Activated naive CD8-positive, alpha-beta T cell treated with anti-CD3 and anti-CD28 coated beads, Interleukin-2, amount 50 U/mL, for 24 hours (primary cell): ENCODE measurements at places on chromosomes 5 and 9.
A peak's percentile ranks its signal among the peaks of the same experiment; 100 is the strongest.

DNA sequence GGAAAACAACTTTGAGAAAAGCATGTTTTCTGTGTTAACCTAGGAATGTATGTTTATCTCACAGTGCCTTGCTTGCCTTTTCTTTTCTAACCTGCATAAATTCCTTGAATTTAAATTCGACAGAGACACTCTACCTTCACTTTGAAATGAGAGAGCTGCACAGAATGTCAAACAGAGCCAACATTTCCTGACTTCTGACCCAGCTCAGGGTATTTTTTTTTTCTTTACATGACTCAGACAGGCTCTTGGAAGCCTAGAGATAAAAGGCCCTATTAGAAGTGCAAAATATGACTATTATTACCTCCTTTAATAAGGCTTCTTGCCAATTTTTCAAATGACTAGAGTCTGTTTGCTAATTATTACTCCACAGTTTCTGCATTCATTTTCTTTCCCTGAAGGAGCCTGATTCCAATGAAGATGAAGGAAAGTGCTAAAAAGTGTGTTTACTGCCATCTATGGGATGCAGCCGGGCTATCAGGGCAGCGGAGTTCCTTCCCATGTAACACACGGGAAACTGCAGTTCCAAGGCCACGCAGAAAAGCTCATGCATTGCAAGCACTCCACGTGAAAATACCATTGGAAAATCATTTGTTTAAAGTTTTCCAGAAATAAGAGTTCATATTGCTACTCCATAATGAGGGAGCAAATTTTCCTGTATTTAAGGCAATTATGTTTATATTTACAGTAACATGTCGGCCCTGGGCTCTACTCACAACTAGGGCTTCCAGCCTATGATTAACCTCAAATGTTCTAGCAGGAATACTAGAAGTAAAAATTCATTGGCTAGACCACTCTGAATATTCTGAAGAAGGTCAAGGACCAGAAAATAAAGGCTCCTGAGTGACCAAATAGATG is 485.6 kb downstream of the ZSWIM6 start:
- DNase-seq, result no peak

GRCh38 chr5:145008876-145009530 is 826.1 kb downstream of the PRELID2 start:
- no peak for DNase-seq

GRCh38 chr9:36245906-36246305 is 12.3 kb downstream of the GNE start:
- no peak for DNase-seq

DNA sequence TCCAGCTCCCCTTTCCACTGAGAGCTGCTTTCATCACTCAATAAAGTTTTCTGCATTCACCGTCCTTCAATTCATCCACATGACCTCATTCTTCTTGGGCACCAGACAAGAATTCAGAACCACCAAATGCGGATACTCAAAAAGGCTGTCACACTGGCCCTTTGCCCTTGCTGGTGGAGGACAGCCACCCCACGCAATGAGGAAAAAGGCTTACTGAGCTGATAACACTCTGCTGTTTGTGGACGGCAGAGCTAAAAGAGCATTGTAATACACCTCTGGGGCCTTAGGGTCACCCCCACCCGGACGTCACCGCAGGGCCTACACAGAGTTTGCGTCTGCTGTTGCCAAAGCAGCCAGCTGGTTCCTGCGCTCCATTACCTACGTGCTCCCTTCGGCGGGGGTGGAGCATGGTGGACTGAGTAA is 51.2 kb upstream of the ZNF608 start:
- no peak for DNase-seq

- DNase-seq, result no peak
These were observed 175.1 kb downstream of the RORB start for GRCh38 chr9:74672237-74672636.

- DNase-seq, result no peak
These were observed 35.5 kb upstream of the TENT2 start for GRCh38 chr5:79576606-79577289.

GRCh38 chr5:132272311-132273210 is 15.1 kb downstream of the PDLIM4 start:
- peak; percentile 82 for DNase-seq

GRCh38 chr9:24257726-24258125 is 288.0 kb downstream of the IZUMO3 start:
- no peak for DNase-seq

DNA sequence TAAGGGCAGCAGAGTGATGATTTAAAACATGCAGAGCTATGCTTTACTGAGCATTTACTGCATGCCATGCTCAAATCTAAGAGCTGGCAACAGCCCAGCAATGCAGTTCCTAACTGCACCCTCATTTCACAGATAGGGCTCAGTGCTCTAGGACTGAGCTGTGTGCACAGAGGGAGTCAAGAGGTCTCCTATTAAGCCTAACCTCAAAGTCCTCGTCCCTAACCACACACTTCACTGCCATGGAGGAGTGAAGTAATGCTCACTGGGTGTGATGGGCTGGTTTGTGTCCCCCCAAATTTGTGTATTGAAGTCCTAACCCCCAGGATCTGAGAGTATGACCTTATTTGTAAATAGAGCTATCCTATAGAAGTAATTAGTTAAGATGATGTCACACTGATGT is 25.9 kb downstream of the BARX1 start:
- DNase-seq, result no peak

- DNase-seq, result peak; percentile 52
These were observed 103.9 kb downstream of the ESM1 start for GRCh38 chr5:54881286-54882005.

GRCh38 chr9:135117281-135117680 is 29.8 kb downstream of the OLFM1 start:
- no peak for DNase-seq

- peak; percentile 20 for DNase-seq
These were observed 966 bp downstream of the SNX2 start for GRCh38 chr5:122775550-122776542.

- no peak for DNase-seq
These were observed 21.2 kb downstream of the GSN start for GRCh38 chr9:121289026-121289771.

DNA sequence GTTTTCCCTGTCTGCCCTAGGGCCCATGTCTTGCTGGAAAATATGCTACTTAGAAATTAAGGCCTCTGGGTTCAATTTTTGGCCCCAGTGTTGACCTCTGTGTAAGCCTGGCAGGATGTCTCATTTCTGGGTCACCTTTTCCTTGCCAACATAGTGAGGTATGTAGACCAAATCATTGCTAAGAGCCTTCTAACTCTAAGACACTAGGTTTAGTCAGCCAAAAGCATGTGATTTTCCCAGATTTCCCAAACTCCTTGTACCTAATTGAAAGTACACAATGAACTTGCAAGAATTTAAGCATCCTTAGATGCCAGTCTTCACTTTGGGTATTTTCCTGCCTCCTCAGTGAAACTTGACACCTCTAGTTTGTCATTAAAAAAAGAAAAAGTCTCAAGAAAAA is 77.0 kb downstream of the GALNT10 start:
- no peak for DNase-seq

DNA sequence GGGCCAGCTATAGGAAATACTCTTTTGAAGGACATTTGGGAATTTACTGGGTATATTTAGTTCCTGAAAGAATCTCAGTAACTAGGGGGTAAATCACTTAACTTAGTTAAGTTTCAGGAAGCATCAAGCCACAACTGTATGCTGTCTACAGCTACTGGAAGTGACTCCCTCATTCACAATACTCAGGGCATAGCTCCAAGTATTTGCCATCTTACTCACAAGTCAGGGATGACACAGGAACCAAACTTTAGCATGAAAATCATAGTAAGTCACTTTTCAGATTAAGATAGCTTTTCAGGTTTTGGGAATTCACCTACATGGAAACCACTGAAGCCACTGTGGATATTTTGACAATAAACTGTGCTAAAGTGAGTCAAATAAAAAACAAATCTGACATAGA is 242.4 kb upstream of the ATP10B start:
- DNase-seq, result no peak

DNA sequence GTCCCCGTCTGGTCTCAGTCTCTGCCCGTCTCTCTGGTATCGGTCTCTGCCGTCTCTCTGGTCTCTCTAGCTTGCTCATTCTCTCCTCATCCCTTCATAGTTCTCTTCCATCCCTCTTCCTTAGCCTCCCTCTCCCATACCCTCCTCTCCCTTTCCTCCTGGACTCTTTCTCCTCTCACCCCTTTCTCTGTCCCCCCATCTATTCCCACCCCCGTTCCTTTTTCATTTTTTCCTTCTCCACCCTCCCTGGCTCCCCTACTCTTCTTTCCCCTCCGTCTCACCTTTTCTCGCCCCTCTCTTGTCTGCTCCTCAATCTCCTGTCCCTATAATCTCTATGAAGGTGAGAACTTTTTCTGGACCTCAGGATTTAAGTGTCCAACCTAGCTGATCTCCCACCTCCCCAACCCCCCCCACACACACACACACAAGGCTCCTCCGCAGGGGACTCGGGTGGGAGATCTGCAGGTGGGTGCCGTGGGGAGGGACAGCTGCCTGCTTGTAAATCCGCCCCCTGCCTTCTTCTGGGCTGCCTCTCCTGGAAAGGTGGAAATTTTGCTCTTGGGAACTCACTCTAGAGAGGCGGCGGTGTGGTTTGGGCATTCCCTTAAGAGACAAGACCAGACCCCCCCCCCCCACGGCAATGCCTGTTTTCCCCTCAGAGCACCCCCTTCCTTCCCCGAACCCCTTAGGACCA is 953 bp downstream of the UBE2QL1 start:
- DNase-seq, result no peak
